ENCODE measurements at places on chromosomes 7 and 10.

DNA sequence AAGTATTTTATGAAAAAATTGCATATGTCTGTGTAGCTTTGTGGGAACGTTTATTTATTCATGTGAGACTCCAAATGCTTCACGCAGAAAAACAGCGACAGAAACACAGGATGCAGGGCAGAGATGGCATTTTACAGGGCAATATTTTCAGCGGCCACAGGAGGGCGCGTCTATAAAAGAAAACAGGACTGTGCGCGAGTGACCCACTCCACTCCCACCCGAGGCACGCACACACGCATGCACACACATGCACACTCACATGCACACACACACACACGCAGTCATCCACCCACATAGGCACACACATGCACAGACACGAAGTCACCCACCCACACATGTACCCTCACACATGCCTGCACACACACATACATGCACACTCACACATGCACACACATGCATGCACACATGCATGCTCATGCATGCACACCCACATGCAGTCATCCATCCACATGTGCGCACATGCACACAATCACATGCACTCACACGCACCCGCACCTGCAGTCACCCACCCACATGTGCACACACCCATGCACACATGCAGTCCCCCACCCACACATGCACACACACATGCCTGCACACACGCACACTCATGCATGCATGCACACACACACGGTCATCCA lies 96.3 kb downstream of the DNAJB6 start:
- peak; percentile 60 for DNase-seq

DNA sequence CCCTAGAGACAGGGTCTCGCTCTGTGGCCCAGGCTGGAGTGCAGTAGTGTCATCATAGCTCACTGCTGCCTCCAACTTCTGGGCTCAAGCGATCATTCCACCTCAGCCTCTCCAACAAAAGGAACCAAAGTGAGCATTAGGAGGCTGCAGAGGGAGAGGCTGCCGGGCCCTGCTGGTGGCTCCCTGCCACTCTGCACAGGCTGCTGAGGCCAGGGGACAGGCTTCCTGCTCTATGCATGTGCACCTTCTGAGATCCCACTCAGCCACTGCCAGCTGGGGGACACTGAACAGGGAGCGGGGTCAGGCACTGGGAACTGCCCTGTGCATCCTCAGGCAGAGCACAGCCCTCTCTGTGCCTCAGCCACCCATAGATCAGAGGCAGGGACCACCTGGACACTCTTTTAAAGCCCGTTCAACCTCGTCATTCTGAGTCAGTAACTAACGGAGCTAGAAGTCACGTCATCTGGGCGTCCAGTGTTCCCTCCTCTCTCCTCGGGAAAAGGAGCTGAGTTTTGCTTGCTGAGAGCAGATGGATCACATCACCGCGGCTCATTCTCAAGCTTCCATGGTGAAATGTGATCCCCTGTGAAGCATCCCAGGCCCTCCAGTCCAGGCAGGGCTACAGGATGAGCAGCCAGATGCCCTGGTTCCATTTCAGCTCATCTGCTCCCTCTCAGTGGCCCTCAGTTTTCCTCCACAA lies 109.6 kb downstream of the MYL10 start:
- DNase-seq: peak; percentile 26

DNA sequence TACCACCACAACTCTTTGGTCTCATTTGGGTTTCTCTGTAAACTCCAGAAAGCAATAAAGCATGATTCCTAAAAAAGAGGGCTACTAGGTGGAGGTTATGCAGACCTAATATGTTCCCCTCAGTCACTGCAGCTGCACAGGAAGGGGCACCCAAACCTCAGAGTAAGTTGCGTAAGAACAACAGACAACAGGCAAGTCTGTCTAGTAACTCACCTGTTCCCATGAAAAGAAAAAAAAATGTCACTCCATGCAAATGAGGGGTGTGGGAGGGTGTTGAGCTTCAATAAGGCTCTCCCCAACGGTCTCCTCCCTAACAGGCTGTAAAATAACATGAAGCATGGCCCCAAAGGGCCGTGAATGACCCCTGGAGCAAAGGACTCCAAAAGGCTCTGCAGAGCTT lies 461.4 kb downstream of the KCNMA1 start:
- no peak for DNase-seq

DNA sequence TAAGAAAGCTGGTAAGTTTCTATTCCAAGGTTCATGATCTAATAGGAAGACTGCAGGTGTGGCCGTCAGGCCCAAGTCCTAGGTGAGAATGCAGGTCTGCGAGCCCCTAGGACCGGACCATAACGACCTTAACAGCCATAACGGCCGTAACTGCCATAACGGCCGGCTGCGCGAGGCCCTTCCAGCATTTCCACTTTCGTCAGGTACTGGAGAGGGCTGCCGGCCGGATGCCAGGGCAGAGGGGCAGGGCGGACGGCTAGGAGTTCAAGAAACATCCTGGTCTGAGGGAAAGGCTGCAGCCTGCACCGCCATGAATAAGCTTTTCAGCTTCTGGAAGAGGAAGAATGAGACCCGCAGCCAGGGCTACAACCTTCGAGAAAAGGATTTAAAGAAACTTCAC lies at the start of gene ANKRD7:
TSS of gene ANKRD7 (plus strand) at position 184 of the 400 bp plus-strand sequence. CDS start at position 311, 127 bp downstream.
- DNase-seq: no peak

DNA sequence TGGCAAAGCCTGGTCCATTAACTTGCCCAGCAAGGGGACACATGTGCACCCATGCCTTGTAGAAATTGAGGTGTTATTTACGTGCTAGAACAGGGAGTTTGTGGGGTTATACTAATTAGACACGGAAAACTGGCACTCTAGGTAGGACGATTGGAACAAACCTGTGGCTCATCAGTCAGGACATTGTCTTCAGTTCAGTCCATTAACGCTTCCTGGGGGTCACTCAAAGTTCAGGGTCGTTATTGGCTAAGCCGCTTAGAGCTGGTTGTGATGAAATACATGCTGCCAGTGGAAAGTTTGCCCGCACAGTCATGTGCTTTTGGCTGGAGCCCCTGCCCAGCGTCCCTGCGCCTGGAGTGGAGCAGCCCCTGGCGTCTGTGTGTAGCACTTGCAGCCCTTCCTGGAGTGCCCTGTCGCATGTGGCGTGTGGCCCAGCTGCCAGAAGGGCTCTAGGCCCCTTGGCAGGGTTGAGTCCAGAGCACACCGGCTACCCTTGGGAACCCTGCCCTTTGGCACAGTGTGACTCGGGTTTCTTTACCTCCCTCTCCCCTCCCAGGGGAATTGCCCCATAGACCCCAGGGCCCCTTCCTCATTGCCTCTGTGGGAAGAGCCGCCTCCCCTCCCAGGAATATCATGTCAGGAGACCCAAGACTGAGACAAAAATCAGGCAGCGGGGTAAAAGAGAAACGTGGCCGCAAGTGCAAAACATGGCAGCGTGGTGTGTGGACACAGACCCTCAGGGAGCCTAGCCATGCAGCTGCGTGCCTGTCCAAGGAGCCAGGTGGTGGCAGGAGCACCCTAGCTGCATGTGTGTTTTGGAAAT lies 9.8 kb downstream of the ZNF775 start:
- peak; percentile 86 for DNase-seq

DNA sequence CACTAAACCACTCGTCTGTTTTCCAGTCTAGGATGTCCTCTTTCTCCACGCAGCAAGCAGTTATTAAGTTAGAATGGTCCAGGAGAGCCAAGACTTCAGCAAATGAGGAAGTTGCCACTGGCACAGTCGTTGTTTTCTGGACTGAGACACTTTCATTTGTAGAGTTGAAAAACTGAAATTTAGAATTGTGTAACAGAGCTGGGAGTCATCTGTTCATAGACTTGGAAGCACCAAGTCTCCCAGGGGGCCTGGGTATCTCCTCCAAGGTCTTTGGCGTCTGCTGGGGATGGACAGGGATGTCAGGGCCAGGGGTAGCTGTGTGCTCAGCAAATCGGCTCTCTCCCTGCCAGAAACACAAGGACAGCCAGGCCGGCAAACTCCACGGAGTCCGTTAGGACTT lies 208.4 kb downstream of the FANK1 start:
- DNase-seq: peak; percentile 75

GRCh38 chr10:125274961-125275360 lies 114.6 kb upstream of the CTBP2 start:
- no peak for DNase-seq

GRCh38 chr10:124106241-124106879 lies 13.0 kb upstream of the CHST15 start:
- DNase-seq: peak; percentile 66

- peak; percentile 20 for DNase-seq
These were observed 25.3 kb upstream of the PWWP2B start for GRCh38 chr10:132371641-132372081.

DNA sequence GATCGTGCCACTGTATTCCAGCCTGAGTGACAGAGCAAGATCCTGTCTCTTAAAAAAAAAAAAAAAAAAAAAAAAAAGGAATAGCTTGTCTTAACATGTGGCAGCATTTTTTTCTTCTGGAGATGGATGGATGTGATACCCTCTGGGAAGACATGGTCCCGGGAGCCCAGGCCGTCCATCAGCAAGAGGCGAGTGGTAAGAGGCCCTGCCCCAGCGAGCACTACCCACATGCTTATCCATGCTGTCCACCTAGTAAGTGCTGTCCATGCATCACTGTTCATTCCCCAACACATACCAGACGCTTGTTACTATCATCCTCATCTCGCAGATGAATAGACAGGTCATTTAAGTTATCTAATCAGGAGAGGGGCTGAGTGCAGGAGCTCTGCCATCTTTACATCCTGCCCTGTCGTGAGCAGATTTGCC lies 12.9 kb downstream of the ATP6V1F start:
- DNase-seq: peak; percentile 6

DNA sequence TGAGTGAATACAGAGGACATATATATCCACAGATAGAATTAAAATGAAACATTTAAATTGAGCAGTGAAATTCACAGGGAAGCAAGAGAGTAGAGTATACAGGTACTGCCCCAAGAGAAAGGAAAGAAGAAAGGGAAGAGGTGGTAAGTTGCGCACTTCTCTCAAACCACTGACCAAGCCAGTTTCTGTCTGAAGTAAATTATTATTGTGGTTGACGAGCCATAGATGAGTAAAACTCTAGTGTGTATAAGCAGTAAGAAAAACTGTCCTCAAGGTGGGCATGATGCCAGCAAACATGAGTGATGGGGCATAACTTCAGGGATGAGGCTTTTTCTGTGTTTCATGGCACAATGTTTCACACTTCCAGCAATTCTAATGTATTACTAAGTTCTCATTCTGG lies 4.4 kb upstream of the BET1 start:
- no peak for DNase-seq

GRCh38 chr7:157832421-157832820 lies 495.6 kb downstream of the DNAJB6 start:
- no peak for DNase-seq

GRCh38 chr7:70797109-70797514 lies 334.8 kb upstream of the GALNT17 start:
- DNase-seq: no peak

- no peak for DNase-seq
These were observed 205.3 kb downstream of the HTR7 start for GRCh38 chr10:90652519-90652918.

DNA sequence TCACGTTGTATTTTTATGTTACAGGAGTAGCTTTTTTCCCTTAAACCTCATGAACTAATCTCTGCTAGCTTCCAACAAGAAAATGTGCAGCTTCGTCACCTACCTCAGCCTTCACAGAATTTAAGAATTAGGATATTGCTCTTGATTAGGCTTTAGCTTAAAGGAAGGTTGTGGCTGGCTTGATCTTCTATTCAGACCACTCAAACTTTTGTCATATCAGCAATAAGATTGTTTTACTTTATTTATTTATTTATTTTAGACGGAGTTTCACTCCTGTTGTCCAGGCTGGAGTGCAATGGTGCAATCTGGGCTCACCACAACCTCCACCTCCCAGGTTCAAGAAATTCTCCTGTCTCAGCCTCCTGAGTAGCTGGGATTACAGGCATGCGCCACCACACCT lies 125.6 kb upstream of the GPR22 start:
- no peak for DNase-seq

GRCh38 chr10:60476451-60476850 lies 86.8 kb upstream of the ANK3 start:
- no peak for DNase-seq

GRCh38 chr7:136058546-136058945 lies 81.4 kb upstream of the MTPN start:
- no peak for DNase-seq

DNA sequence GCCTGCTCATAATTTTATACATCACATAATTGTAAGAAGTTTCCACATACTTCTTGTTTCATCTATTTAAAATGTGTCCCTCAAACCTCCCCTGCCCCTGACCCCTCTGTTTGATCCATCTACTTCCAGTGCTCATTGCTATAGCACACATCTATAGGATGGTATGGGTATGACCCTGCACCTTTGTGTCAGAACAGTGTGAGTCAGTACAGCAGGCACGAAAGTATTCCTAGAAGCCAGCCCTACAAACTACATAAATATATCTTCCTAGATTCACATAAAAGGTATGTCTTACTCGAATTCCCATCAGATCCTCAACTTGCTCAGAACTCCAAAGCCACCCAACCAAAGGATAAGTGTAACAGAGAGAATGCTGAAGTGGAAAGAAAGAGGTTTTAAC lies 25.7 kb upstream of the ING3 start:
- DNase-seq: no peak

- DNase-seq: peak; percentile 96
These were observed at the start of gene REPIN1 for GRCh38 chr7:150368096-150368883. TSS of gene REPIN1 (plus strand) at chr7:150368822. CDS start at chr7:150369712, 890 bp downstream.

DNA sequence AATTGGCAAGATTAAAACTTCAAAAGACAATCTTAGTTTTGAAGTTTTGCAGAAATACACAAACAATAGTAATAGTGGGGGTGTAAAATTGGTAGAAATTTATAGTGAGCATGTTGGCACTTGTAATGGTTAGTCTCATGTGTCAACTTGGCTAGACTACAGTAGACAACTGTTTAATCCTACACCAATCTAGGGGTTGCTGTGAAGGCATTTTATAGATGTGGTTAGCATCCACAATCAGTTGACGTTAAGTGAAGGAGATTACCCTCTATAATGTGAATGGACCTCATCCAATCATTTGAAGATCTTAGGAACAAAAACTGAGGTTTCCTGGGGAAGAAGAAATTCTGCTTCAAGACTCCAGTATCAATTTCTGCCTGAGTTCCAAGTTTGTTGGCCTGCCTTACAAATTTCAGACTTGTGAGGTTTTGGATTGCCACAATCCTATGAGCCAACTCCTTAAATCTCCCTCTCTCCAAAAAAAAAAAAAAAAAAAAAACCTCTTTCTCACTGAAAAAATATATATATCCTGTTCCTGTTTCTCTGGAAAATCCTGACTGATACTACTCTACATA lies 531.6 kb upstream of the IGFBP3 start:
- DNase-seq: no peak

DNA sequence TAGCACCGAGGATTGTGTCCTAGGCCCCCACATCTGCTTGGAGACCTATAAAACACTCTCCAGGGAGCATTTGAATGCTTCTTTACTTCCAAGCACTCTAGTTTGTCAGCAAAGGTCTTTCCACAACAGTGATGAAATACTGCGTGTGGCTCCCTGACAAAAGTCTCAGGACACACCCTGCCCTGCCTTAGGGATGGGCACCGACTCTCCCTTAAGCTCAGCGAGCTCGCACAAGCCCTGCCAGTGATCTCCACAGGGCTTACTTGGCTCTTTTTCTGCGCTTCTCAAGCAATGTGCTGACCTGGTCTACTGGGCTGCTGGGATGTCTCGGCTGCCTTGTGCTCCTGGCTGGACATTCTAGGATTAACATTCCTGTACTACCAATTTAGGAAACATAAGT lies 84.3 kb upstream of the MPP7 start:
- DNase-seq: no peak
